Natural killer cell (primary cell): ENCODE measurements at places on chromosomes 16 and 17. TPM values are rescaled to one million over a fixed set of nuclear protein-coding genes. Genes with fewer than 3 reads are reported as not detected.

DNA sequence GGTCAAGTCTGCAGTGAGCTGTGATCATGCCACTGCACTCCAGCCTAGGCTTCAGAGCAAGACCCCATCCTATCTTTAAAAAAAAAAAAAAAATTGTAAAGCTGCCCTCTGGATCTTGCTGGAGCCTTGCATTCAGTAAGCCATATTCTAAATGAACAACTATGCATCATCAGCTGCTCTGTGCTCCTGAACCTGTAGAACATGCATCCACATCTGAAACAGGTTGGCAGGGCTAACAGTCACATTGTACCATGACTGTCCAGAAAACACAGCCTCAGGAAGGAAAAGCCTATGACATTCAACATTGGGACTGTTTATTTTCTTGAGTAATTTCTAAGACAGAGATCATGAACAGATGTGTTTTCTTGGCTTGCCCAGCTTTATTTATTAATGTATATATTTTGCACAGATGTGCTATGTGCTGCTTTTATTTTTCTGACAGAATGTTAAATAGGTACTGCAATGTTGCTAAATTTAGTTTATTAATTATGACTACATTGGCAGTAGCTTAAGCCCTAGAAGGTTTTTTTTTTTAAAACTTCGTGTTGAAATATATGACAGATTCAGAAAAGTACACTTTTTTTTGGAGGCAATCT lies 19.8 kb downstream of the ACSF2 start:
- H3K27me3 ChIP-seq, result no peaks in the 10 kb centered on the region
- no peak overlapping the region for H3K27ac ChIP-seq
- no peak overlapping the region for H3K4me3 ChIP-seq
- no peaks in the 10 kb centered on the region for H3K4me1 ChIP-seq

GRCh38 chr16:78926723-78927210 lies 673.8 kb downstream of the MAF start:
- H3K27ac ChIP-seq, result no peak overlapping the region
- no peak for DNase-seq
- H3K4me1 ChIP-seq, result no peaks in the 10 kb centered on the region
- no peak overlapping the region for H3K4me3 ChIP-seq
- no peaks in the 10 kb centered on the region for H3K36me3 ChIP-seq

- no peaks in the 10 kb centered on the region for H3K36me3 ChIP-seq
- H3K27me3 ChIP-seq, result no peaks in the 10 kb centered on the region
- DNase-seq, result no peak
- H3K4me1 ChIP-seq, result no peaks in the 10 kb centered on the region
- H3K27ac ChIP-seq, result no peak overlapping the region
Measured at GRCh38 chr16:3348547-3349167, 7.0 kb upstream of the OR2C1 start.

KRT28 gene
- total RNA-seq, result not detected

LPO gene
- total RNA-seq, result not detected

DNA sequence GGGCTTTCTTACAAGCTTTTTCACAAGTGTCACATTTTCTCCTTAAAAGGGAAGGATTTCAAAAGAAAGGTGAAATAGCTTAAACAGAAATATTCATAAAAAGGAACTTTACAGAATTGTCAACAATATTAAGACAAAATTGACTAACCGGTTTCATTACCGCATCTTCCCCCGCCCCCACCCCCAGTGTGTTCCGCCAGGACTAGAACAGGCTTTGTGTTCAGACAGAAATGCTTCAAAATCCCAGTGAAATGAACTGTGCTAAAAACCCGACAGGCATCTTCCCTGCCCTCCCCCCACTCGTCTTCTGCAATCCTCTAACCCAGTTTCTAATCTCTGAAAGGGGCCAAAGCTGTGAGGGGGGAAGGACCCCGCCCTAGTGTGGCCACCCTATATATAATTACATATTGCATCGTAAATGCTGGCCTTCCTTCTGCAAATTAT lies 990 bp upstream of the ROGDI start:
- H3K27ac ChIP-seq, result no peak overlapping the region
- H3K36me3 ChIP-seq, result peaks cover 13% of the 10 kb centered on the region
- H3K27me3 ChIP-seq, result no peaks in the 10 kb centered on the region
- DNase-seq, result no peak
- peaks cover 27% of the 10 kb centered on the region for H3K4me1 ChIP-seq

GRCh38 chr17:78144736-78145641 lies 1.2 kb upstream of the C17orf99 start:
- no peak overlapping the region for H3K27ac ChIP-seq
- H3K4me1 ChIP-seq, result peaks cover 84% of the 10 kb centered on the region
- no peaks in the 10 kb centered on the region for H3K27me3 ChIP-seq
- H3K4me3 ChIP-seq, result no peak overlapping the region
- peaks cover 17% of the 10 kb centered on the region for H3K36me3 ChIP-seq

SLC5A11 gene
- total RNA-seq, result not detected

GRCh38 chr16:23869052-23869451 lies 33.3 kb downstream of the PRKCB start:
- H3K27me3 ChIP-seq, result no peaks in the 10 kb centered on the region
- no peak overlapping the region for H3K4me3 ChIP-seq
- peaks cover 2% of the 10 kb centered on the region for H3K36me3 ChIP-seq

DNA sequence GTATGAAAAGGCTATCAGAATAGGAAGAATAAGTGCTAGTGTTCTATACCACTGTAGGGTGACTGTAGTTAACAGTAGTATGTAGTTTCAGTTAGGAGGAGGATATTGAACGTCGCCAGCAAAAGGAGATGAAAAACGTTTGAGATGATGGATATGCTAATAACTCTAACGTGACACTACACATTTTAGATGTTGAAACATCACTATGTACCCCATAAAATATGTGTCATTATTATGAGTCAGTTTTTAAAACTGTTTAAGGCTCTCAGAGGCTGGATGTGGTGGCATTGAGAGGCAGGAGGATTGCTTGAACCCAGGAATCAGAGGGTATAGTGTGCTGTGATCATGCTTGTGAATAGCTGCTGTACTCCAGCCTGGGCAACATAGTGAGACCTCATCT lies 31.8 kb downstream of the UBN1 start:
- DNase-seq, result no peak
- no peak overlapping the region for H3K27ac ChIP-seq
- no peaks in the 10 kb centered on the region for H3K4me1 ChIP-seq
- no peak overlapping the region for H3K4me3 ChIP-seq
- peaks cover 81% of the 10 kb centered on the region for H3K36me3 ChIP-seq

MYH1 gene
- total RNA-seq, result not detected

DNA sequence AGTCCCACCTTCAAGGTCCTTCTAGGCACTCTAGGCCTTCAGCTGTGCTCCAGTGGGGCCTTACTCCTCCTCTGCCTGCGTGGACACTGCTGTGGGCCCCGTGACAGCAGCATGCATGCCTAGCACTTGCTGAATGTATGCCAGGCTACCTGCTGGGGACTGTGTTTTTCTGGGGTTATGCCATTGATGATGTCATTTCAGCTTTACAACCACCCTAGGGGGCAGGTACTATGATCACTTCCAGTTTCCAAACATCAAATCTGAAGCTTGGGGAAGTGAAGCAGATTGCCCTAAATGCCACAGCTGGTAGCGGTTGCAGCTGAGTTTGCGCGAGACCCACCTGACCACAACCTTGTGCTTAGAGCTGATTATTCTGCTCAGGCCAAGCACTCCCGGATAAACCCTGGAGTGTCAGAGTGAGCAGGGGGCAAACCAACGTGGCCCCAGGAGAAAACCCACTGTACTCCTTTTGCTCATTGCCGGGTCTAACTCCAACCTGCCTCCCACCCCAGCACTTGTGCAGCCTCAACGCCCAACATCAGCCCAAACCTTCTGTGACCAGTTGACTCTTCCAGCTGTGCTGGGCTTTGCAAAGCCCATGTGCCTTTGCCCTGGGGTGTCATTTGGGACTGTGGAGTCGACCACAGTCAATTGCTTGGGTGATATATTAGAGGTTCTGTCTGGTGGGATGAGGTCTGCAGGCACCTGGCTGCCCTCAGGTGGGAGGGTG lies 168.4 kb downstream of the ENGASE start:
- H3K4me3 ChIP-seq, result no peak overlapping the region
- no peak for DNase-seq
- no peaks in the 10 kb centered on the region for H3K27me3 ChIP-seq

GRCh38 chr17:38660097-38661025 lies 14.4 kb downstream of the EPOP start:
- DNase-seq, result no peak
- H3K4me3 ChIP-seq, result no peak overlapping the region
- no peaks in the 10 kb centered on the region for H3K36me3 ChIP-seq
- no peaks in the 10 kb centered on the region for H3K27me3 ChIP-seq
- H3K27ac ChIP-seq, result no peak overlapping the region

- DNase-seq, result no peak
- H3K4me1 ChIP-seq, result no peaks in the 10 kb centered on the region
- no peaks in the 10 kb centered on the region for H3K36me3 ChIP-seq
Measured at GRCh38 chr16:86865851-86866662, 287.7 kb downstream of the FOXL1 start.

GRCh38 chr16:15484662-15485061 lies 50.3 kb downstream of the BMERB1 start:
- DNase-seq, result no peak
- H3K4me1 ChIP-seq, result no peaks in the 10 kb centered on the region
- no peaks in the 10 kb centered on the region for H3K27me3 ChIP-seq
- H3K36me3 ChIP-seq, result no peaks in the 10 kb centered on the region
- no peak overlapping the region for H3K4me3 ChIP-seq

GRCh38 chr16:84085773-84086172 lies 31.0 kb downstream of the MBTPS1 start:
- DNase-seq, result no peak
- H3K4me3 ChIP-seq, result no peak overlapping the region
- H3K27ac ChIP-seq, result no peak overlapping the region

GRCh38 chr17:38333635-38334295 lies 10.0 kb downstream of the GPR179 start:
- H3K27me3 ChIP-seq, result no peaks in the 10 kb centered on the region
- H3K36me3 ChIP-seq, result no peaks in the 10 kb centered on the region
- H3K4me1 ChIP-seq, result no peaks in the 10 kb centered on the region
- H3K27ac ChIP-seq, result no peak overlapping the region

GRCh38 chr17:72978593-72979218 lies 113.8 kb downstream of the SLC39A11 start:
- H3K27me3 ChIP-seq, result no peaks in the 10 kb centered on the region
- H3K4me1 ChIP-seq, result peaks cover 15% of the 10 kb centered on the region
- no peak overlapping the region for H3K27ac ChIP-seq
- no peaks in the 10 kb centered on the region for H3K36me3 ChIP-seq

DNA sequence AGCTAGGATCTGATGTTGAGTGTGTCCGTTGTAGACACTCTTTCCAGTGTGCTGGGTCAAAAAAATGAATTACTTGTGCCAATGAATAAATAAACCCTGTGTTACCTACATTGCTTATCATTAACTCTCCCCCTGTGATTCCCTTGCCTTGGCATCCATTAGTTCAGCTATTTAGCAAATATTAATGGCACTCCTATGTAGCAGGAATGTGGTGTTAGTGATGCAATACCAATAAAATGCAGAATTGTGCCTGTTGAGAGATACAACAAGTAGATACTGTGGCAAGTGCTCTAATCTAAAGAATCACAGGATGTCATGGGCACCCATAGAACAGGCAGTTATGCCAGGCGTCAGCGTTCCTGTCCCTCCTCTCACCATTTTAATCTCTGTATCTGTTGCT lies 343.2 kb downstream of the PMP22 start:
- no peaks in the 10 kb centered on the region for H3K27me3 ChIP-seq
- H3K36me3 ChIP-seq, result no peaks in the 10 kb centered on the region
- DNase-seq, result no peak
- no peak overlapping the region for H3K4me3 ChIP-seq
- no peaks in the 10 kb centered on the region for H3K4me1 ChIP-seq
- H3K27ac ChIP-seq, result no peak overlapping the region

DNA sequence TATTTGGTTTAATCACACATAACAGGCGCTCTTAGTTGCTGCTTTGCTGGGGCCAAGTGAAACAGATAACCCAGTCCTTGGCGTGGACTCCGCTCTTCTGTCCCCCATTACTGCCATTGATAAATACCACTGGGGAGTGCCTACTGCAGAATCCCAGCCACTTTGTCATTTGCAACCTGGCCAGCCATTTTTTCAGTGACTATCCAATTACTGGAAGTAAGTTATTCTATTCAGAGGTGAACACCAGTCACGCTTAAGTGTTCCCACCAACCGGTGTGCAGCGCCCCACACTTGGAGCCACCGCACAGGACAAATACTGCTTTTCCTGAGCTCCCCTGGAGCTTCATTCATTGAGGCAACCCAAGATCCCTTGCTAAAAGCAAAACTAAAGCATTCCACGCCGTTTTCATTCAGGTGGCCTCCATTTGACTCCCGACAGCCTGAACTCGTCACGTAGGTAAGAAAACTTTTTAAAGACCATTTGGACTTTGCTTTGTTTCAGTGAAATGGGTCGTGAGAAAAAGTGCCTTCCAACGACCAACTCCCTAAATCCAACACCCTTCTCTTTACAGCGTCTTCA lies 1.8 kb downstream of the USP7 start:
- peaks cover 60% of the 10 kb centered on the region for H3K4me1 ChIP-seq
- DNase-seq, result no peak
- peak overlapping the region; percentile 56 for H3K27ac ChIP-seq
- H3K27me3 ChIP-seq, result no peaks in the 10 kb centered on the region

DNA sequence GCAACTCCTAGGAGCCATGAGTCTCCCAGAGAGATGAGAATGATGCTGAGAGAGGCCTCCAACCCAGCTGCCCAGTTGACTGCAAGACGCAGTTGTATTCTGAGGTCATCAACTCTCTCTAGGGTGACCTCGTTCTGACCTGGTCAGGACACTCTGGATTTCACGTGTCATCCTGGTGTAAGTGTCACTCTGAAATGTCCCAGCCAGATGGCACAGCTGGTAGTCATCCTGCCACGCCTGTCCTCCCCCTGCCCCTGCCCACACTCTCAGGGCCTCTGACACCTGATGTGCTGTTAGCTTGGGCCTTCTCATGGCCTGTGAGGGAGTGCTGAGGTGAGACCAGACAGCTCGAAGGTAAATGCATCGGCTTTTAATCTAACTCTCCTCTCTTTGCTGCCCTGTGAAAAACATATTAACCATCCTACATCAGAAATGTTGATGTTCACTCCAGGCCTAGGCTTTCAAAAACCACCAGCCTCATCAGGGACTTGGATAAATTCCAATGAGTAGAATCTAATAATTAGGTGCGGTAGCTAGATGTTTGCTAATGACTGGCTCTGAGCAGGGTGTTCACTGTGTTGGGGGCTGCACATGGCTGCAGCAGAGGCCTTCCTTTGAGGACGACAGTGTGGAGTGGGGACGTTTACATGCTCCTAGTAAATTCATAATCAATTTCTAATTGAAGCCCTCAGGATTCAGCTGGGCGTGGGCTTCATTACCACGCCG lies 13.8 kb downstream of the MLYCD start:
- H3K4me1 ChIP-seq, result no peaks in the 10 kb centered on the region
- no peak overlapping the region for H3K27ac ChIP-seq
- peaks cover 56% of the 10 kb centered on the region for H3K36me3 ChIP-seq
- no peaks in the 10 kb centered on the region for H3K27me3 ChIP-seq
- no peak for DNase-seq

CDH1 gene
- not detected for total RNA-seq

- no peak overlapping the region for H3K4me3 ChIP-seq
- H3K36me3 ChIP-seq, result no peaks in the 10 kb centered on the region
- no peak overlapping the region for H3K27ac ChIP-seq
- DNase-seq, result peak; percentile 31
Measured at GRCh38 chr16:85446951-85447692, 166.0 kb upstream of the GSE1 start.
